ENCODE measurements at places on chromosomes 7 and 10.

DNA sequence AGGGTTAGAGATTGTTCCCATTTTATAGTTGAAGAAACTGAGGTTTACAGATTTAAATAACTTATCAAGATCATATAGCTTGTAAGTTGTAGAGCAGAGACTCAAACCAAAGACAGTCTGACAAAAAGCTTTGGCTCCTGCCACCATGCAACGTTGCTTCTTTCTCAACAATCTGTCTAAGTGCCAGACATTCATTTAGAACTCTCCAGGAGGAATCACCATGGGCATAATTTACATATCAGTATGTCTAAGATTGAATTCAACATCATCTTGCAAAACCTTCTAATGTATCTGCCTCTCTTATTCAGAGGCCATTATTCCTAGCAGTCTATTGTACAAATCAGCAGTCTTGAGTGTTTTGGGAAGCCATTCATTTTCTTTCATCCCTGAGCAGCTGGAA, 163.5 kb upstream of the PLXDC2 start:
- DNase-seq = no peak

- peak; percentile 27 for DNase-seq
Observed at GRCh38 chr7:5595545-5596045, 172.0 kb upstream of the TNRC18 start.

GRCh38 chr7:41182782-41183181, 520.1 kb downstream of the INHBA start:
- DNase-seq = no peak

DNA sequence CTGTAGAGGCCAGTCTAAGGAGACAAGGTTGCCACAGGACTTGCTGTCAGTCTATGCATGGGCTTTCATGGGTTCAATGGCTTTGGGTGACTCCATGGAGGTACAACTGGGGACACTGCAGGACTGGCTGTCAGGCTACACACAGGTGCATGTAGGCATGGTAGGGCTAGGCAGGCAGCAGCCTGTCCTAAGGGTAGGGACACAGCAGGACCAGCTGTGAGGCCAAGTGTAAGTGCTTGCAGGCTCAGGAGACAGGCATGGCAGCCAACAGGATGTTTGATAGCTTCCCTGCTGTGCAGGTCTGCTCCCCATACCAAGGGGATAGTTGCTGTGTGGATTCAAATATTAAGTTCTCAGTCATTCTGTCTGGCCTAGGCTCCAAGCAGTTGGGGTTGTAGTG, 181.0 kb upstream of the NPY start:
- DNase-seq = no peak
